ENCODE measurements at places on chromosomes 1 and 21.

DNA sequence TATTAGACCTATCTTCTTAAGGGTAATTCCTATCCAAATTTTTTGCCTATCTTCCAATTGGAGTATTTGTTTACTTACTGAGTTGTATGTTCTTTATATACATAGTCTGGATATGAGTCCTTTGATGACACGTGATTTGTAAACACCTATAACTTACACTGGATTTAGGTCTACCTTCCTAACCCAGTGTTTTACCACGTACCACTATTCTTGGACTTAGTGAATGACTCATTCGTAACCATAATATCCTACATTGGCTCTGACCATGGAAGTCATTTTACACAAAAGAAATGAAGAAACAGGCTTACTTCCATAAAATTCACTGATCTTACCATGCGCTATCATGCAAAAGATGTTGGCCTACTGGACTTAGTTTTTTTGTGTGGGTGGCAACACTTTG, 23.9 kb upstream of the ZZZ3 start:
- no peaks in the 10 kb centered on the region for H3K27me3 ChIP-seq
- no peaks in the 10 kb centered on the region for H3K4me1 ChIP-seq
- no peak for DNase-seq
- H3K36me3 ChIP-seq, result peaks cover 44% of the 10 kb centered on the region
- no peak overlapping the region for H3K27ac ChIP-seq

DNA sequence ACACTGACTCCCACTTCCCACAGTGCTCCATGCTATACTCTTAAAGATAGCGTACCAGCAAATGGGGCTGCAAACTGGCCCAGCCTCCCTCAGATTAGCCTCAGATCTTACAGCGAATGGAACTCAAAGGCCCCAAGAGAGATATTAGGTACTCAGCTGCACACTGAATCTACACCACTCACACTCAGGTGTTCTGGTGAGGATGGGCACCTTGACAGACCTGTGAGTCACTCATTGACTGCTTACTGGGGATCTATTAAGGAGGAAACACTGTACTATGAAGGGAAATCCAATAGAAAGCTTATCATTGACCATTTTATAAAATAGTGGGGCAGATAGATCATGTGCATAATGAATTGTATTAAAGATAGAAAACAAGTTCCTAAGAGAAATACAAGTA, 164.3 kb upstream of the ATP1B1 start:
- no peaks in the 10 kb centered on the region for H3K4me1 ChIP-seq
- H3K27me3 ChIP-seq, result no peaks in the 10 kb centered on the region

- peaks cover 7% of the 10 kb centered on the region for H3K4me1 ChIP-seq
- H3K4me3 ChIP-seq, result no peak overlapping the region
- H3K27ac ChIP-seq, result no peak overlapping the region
- no peaks in the 10 kb centered on the region for H3K27me3 ChIP-seq
These were observed 41.5 kb upstream of the BCAR3 start for GRCh38 chr1:93723110-93723509.

DNA sequence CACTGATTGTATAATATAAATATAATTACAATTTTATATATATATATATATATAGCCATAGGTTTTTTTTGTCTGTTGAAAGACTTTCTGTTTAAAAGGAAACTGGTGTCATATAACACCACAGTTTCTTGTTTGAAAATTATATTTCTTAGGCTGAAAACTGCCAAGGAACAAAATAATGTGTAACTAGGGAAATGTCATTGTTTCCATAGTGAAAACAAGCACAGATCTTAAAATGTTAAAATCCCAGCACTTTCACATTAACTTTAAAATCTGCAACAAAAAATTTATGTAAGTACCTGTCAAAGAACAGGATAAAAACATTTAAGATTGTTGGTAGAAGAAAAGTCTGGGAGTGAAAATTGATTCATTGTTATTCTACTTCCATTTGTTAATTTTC, 104.2 kb downstream of the ATP6V1G3 start:
- no peaks in the 10 kb centered on the region for H3K4me1 ChIP-seq
- no peak overlapping the region for H3K4me3 ChIP-seq
- H3K27ac ChIP-seq, result no peak overlapping the region
- H3K27me3 ChIP-seq, result no peaks in the 10 kb centered on the region
- DNase-seq, result no peak

DNA sequence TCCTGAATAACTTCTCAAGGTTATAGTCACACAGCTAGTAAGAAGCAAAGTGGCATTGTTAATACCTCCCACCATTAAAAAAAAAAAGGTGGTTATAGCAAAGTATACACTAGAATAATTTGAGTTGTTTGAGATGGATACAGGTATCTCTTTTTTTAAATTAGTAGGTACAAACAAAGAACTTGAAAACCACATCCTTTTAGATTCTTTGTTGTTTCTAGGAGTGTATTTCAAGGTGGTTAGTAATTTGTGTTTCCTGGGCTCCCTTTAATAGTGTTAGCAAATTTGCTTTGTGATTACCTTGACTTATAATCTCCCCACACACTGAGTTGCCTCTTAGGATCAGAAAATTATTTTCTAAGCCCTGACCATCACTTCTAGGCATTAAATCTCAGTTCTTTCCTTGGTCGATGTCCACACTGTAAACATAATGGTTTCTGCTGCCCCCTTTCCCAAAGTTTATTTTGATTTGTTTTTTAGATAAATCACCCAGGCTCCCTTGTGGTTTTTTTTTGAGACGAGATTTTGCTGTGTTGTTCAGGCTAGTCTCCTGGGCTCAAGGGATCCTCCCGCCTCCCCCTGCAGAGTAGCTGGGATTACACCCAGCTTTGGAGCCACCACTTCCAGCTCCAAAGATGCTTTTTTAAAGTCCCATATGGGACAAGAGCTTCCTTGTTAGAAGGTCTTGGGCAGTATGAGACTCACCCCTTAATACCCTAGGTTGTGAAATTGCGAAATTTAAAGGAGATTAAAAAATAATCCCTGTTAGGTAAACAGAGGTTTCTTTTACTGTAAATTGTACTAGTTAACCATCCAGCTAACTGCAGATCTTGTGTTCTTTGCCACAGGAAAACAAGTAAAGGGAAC, 6.2 kb downstream of the AKIRIN1 start:
- H3K27ac ChIP-seq, result peak overlapping the region; percentile 42
- H3K36me3 ChIP-seq, result peaks cover 26% of the 10 kb centered on the region
- H3K4me3 ChIP-seq, result no peak overlapping the region

DNA sequence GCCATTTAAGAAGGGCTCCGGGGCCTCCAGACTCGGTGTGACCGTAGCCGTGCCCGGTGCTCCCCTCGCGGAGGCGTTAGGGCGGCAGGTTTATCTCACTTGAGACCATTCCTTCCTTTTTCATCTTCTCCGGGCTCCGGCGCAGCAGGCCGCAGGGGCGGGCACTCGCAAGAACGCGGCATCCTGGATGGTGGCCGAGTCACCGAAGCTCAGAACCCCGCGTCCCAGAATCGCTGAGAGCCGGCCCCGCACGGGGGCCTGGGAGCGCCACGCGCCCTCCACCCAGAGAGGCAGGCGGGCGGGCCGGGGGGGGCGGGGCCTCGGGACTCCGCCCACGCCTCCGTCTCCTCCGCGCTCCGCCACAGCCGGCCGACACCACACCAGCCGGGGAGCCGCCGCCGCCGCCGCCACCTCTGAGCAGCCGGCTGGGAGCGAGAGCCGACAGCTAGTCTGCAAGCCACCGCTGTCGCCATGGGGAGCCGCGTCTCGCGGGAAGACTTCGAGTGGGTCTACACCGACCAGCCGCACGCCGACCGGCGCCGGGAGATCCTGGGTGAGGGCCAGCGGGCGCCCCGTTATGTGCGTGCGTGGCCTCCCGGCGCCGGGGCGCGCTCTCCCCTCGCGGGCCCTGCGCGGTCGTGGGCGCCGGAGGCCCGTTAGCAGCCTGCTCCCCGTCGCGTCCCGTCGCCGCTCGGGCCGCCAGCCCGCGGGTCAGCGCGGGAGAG, at the start of gene DEGS1:
Gene DEGS1, plus strand, starts transcription at position 375 of the 725 bp plus-strand sequence. Its CDS starts 97 bp downstream, at position 472.
- peak; percentile 89 for DNase-seq
- no peaks in the 10 kb centered on the region for H3K27me3 ChIP-seq
- peak within 1 kb of the TSS; percentile 99 for H3K4me3 ChIP-seq
- peaks cover 49% of the 10 kb centered on the region for H3K4me1 ChIP-seq
- H3K27ac ChIP-seq, result peak within 1 kb of the TSS; percentile 98

- peaks cover 10% of the 10 kb centered on the region for H3K4me1 ChIP-seq
- H3K36me3 ChIP-seq, result no peaks in the 10 kb centered on the region
- H3K27me3 ChIP-seq, result no peaks in the 10 kb centered on the region
- DNase-seq, result no peak
- no peak overlapping the region for H3K27ac ChIP-seq
- H3K4me3 ChIP-seq, result no peak overlapping the region
These were observed 3.5 kb downstream of the ERVH48-1 start for GRCh38 chr21:42921927-42922326.

DNA sequence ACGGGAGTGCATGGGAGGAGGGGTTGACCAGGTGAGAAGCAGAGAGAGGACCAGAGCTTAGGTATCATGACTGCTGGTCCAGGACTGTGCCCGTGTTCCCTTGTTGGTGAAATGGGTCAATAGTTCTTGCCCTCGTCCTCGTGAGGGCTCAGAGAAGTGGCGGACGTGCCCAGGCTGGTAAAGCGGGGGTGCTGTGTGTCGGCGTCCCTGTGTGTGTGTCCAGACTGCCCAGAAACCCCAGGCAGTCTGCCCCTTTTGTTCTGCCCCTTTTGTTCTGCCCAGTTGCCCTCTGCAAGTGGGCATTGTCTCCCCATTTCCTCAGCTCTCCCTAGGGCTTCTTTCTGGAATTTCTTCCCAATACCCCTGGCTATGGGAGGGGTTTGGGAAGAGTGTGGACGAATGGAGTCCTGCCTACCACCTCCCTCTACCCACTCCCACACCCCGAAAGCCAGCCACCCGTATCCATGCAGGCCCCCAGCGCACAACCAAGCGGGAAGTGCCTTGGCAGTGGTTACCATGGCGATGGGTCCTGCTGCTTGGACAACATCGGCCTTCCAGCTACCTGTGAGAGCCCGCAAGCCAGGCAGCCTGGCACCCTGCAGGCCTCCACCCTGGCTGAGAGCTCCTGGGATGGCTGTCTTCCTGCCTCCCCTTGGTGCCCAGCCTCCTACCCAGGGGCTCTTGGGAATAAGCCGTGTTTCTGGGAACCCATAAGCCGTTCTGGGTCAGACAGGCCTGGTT, 34.7 kb downstream of the ACOT11 start:
- H3K36me3 ChIP-seq, result no peaks in the 10 kb centered on the region
- H3K4me3 ChIP-seq, result no peak overlapping the region
- H3K27ac ChIP-seq, result no peak overlapping the region
- no peaks in the 10 kb centered on the region for H3K27me3 ChIP-seq
- H3K4me1 ChIP-seq, result peaks cover 24% of the 10 kb centered on the region

DNA sequence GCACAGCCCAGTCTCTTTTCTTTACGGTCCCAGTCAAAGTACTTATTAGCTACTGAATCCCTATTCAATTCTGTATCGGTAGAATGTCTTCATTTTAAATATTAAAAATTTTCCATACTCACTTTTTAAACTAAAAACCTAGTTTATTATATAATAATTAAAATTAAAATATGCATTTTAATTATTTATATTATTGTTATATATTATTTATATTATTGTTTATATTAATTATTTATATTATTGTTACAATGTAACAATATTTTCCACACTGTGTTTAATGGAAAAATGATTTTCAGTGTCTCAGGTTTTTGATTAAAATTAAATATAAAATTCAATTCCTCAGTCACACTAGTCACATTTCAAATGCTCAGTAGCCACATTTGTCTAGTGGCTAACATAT, 18.2 kb upstream of the PPP2R5A start:
- DNase-seq, result no peak
- peaks cover 1% of the 10 kb centered on the region for H3K4me1 ChIP-seq
- no peak overlapping the region for H3K27ac ChIP-seq
- no peak overlapping the region for H3K4me3 ChIP-seq

DNA sequence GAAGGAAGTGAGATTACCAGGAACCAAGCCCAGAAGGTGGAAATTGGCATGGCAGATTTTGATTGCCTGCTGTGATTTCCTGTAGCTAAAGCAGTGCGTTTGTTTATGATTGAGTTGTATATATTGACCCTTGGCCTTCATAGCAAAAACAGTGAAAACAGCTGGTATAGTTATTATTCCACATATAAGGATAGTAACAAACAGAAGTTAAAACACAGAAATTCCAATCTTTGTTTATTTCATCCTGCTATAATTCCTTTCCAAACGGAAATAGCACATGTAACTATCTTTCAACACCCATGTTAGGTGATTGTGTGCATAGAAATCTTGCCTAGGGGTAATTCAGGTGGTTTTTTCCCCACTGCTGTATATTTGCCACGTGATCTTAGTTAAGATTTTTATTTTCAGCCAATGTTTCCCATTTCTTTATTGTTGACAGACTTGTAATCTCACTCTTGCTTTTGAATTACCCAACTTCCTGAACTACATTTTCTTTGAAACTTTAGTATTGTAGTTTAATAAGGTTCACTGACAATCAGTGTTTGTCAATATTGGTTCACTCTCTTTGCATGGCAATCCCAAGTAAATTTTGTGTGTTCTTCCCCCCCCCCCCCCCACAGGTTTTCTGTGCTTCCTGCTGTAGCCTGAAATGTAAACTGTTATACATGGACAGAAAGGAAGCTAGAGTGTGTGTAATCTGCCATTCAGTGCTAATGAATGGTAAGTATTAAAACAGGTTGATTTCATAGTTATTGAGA, 102.7 kb downstream of the CC2D1B start:
- no peak overlapping the region for H3K4me3 ChIP-seq
- H3K27me3 ChIP-seq, result no peaks in the 10 kb centered on the region
- peaks cover 3% of the 10 kb centered on the region for H3K36me3 ChIP-seq

GRCh38 chr1:239448911-239449310, 62.5 kb downstream of the CHRM3 start:
- no peak overlapping the region for H3K4me3 ChIP-seq
- no peaks in the 10 kb centered on the region for H3K36me3 ChIP-seq
- H3K27ac ChIP-seq, result no peak overlapping the region
- no peak for DNase-seq
- H3K4me1 ChIP-seq, result no peaks in the 10 kb centered on the region
- no peaks in the 10 kb centered on the region for H3K27me3 ChIP-seq

GRCh38 chr1:3024019-3024418, 2.8 kb downstream of the ACTRT2 start:
- peaks cover 51% of the 10 kb centered on the region for H3K27me3 ChIP-seq
- no peak overlapping the region for H3K27ac ChIP-seq
- H3K4me3 ChIP-seq, result no peak overlapping the region
- H3K4me1 ChIP-seq, result no peaks in the 10 kb centered on the region

DNA sequence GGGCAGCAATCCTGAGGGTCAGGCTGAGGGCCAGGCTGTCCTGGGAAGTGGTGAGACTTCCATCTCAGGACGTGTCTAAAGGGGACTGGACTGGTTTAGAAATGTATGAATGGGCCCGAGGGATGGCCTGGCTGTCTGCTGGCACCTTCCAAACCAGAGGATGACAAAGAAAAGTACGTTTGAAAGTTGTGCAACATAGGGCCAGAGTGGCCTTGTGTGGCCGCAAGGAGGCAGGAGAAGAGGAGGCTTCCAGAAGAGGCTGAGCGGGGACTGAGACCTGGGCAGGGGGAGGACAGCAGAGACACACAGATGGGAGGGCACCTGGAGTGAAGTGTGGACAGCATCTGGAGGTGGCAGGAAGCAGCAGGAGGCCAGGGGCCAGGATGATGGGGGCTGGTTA, 2.6 kb upstream of the SYTL1 start:
- H3K4me1 ChIP-seq, result peaks cover 22% of the 10 kb centered on the region
- peaks cover 27% of the 10 kb centered on the region for H3K36me3 ChIP-seq
- no peaks in the 10 kb centered on the region for H3K27me3 ChIP-seq

Data from suprapubic skin (tissue), 4 donors.